ENCODE measurements at places on chromosomes 12 and 14.

GRCh38 chr14:81137316-81137715 is 83.4 kb downstream of the GTF2A1 start:
- DNase-seq, result no peak

- DNase-seq, result no peak
Measured at GRCh38 chr12:118052324-118053070, 8.5 kb downstream of the WSB2 start.

DNA sequence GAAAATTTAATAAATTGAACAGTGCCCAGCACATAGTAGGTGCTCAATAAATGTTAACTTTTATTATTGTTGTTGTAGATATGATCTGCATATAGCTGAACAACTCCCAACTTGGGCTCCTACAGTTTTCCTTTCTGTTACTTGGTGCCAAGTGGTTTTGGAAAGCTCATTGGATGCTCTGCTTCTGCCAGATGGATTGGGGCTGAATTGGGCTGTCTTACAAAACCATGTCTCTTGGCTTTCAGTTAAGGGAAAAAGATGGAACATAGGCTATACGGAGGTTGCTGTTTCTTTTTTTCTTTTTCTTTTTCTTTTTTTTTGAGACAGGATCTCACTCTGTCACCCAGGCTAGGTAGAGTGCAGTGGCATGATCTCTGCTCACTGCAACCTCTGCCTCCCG is 140.7 kb upstream of the PWP1 start:
- no peak for DNase-seq

DNA sequence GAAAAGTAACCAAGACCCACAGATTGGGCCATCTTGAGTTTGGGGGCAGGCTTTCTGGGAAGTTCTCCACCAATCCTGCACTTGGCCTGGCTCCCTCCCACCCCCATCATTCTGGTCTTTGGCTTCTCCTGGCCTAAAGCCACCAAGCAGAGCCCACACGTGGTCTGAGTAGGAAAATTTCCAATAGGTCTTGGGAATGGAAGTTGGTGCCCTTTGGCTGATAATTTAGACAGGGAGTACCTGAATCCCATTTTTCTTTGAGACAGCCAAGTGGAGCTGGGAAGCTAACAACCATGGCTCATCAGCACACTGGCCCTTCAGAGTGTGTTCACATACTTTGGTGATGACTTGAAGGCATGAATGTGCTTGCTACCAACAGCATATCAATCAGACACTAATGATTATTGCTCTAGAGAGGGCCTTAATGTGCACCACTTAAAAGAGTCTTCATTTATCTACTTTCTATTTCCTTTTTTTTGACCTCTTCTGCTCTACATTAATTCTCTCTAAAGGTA is 156.0 kb downstream of the EGLN3 start:
- no peak for DNase-seq

DNA sequence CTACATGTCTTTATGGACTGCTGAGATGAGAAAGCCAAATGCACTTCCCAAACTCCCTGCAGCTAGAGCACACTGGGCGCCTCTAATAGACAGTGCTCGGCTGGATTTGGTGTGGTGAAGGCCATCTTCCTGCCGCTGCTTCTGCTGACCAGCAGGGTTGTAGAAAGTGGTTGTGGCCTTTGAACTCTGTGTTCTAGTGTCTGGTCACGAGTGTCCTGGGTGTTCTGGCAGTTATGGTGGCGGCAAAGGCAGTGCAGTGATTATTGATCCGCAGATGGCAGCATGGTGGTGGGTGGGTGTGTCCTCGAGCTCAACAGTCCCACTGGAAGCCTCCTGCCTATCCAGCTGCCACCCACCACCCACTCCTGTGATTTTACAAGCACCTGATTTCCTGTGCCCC is 43.4 kb downstream of the SMIM41 start:
- DNase-seq, result no peak

DNA sequence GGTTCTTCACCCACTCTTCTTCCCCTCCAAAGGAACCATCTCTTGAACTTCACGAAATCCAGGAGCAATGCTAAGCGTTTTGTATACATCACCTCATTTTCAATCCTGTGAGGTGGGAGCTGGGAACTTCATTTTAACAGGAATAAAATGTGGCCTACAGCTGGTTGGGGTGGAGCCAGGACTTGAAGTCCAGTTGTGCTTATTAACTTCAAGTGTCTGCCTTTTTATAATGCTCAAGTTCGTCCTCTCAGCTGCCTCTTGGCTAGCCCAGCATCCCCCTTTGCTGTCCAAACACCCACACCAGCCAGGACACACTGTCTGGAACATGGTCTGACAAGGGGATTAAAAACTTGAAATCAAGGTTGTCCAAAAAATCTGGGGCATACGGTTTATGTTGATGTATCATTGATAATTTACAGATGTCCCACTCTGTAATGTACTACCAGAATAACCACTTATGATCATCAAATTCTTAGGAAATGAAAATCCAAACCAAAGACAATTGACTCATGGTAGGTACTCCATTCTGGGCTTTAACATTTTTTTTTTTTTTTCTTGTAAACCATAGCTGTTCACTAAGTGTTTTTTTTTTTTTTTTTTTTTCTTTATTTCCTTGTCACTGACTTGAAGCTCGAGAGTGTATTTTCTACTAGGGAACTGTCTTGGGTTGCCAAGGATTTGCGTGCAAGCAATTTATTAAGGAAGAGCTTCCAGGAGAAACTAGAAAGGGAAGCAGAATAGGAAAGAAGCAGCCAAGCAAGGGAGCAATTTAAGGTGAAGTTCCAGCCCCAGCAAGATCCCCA is 252.3 kb downstream of the EFCAB11 start:
- DNase-seq, result no peak

DNA sequence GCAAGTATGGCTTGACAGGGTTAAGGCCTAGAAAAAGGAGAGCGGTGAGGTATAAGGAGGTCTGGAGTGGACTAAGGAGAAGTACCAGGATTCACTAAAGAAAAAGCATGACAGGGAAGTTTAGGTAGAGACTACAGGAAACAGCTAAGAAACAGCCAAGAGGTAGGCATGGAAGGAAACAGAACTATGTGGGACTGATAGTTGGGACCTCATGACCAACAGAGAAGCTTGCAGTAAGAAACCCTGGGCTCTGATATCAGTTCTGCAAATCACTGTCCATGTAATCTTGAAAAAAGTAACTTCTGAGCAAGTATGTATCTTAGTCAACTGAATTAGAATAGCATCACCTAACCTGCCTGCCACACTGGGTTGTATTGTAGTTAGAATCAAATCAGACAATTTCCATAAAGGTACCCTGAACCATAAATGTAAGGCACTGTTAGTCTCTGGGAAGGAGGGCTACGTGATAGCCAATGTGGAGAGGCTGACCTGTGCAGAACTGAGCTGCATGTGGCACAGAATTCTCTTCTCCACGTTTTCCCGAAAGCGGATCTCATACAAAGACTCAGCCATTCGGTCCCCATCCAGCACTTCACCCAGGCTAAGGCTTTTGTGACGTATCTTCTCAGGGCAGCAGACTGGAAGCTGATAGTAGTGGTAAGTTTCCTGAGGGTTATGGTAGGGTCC is 912 bp downstream of the TM9SF1 start:
- no peak for DNase-seq

GRCh38 chr14:77459072-77459723 is 1.3 kb downstream of the AHSA1 start:
- DNase-seq, result peak; percentile 8

GRCh38 chr14:22910916-22911315 is 8.0 kb downstream of the RBM23 start:
- DNase-seq, result no peak

GRCh38 chr14:101235335-101236103 is 325.8 kb upstream of the DIO3 start:
- DNase-seq, result no peak
